ENCODE measurements at places on chromosomes 16 and 17.

DNA sequence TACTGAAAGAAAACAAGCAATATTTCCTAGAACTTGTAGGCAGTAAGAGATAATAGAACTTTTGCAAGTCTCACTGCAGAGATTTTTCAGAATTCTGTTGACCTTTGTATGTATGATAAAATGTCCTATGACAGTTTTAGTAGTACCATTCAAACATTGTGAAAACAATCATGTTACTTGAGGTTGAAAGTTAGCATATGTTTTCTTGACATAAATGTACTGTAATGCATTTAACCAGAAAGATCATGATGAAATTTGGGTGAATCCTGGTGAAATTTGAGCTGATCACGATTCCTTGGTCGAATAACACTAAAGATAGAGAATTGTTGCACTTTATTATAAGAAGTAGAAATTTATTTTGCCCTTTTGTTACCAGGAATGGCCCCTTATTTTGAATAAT is 85.7 kb downstream of the TAOK1 start:
- DNase-seq = no peak

- DNase-seq = no peak
Observed at GRCh38 chr17:59769887-59770286, 62.4 kb downstream of the VMP1 start.

- DNase-seq = no peak
Observed at GRCh38 chr17:15973834-15974233, 25.7 kb downstream of the ZSWIM7 start.

DNA sequence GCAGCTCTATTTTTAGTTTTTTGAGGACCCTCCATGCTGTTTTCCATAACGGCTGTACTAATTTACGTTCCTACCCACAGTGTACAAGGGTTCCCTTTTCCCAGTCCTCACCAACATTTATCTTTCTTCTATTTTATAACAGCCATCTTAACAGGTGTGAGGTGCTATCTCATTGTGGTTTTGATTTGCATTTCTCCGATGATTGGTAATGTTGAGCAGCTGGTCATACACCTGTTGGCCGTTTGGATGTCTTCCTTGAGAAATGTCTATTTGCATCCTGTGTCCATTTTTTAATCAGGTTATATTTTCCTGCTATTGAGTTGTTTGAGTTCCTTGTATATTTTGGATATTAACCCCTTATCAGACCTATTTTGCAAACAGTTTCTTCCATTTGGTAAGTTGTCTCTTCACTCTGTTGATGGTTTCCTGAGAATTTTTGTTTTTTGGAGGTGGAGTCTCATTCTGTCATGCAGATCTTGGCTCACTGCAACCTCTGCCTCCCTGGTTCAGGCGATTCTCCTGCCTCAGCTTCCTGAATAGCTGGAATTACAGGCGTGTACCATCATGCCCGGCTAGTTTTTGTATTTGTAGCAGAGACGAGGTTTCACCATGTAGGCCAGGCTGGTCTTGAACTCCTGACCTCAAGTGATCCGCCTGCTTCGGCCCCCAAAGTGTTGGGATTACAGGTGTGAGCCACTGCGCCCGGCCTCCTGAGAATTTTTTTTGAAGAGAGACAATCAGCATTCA is 279.6 kb downstream of the SNX29 start:
- peak; percentile 58 for DNase-seq

DNA sequence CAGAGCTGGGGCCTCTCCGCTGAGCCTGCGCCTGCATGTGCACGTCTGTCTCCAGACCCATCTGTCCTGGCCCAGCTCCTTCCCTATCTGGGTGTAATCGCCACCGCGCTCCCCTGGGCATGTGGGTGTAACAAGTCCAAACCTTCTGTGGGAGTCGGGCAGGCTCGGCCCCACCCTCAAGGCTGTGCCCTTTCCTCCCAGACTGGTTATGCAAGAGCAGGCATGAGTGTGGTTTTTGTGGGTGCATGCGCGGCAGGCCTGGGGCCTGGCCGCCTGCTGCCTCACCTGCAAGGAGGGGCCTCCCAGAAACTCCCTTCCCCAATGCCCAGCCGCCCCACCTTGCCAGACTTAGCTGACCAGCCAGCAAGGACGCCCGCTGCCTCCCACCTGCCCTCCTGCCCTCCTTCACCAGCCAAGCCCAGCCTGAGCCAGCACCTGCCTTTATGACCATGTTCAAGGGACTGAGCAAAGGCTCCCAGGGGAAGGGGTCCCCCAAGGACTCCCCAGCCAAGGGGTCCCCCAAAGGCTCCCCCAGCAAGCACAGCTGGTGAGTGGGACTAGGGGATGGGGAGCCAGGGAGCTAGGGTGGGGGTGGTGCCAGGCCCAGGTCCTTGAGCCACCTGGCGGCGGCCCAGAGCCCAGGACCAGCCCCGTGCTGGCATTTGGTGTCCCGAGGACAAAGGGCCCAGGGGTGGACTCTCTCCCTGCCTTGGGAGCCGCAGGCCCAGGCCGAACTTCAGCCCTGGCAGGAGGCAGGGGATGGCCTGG is at the start of gene EVPLL:
EVPLL (plus strand) TSS at position 342 of the 768 bp plus-strand sequence. CDS start 3,160 bp downstream, outside the sequence.
- no peak for DNase-seq

- no peak for DNase-seq
Observed at GRCh38 chr17:699345-699744, 15.3 kb downstream of the VPS53 start.

GRCh38 chr17:39138431-39139160 is 12.8 kb downstream of the PLXDC1 start:
- DNase-seq = no peak

GRCh38 chr17:7477392-7478275 is 1.8 kb downstream of the ZBTB4 start:
- no peak for DNase-seq

DNA sequence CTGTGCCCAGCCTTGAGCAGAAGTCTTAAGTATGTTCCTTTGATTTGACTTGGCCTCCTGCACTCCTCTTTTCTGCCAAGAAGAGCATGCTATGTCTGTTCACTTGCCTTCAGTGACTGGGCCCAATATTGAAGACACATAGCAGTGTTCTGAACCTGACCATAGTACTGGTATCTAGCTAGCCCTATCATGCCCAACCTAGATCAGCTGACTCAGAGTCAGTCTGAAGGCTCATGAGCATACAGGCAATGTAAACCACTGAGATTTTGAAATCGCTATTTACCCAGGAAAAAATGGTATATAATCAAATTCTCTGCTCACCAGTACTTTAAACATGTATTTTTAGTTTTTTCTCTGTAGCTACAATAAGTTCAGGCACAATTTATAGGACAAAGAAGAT is 129.4 kb downstream of the TANC2 start:
- DNase-seq = no peak

GRCh38 chr16:30725418-30725792 is 22.8 kb upstream of the PHKG2 start:
- no peak for DNase-seq

DNA sequence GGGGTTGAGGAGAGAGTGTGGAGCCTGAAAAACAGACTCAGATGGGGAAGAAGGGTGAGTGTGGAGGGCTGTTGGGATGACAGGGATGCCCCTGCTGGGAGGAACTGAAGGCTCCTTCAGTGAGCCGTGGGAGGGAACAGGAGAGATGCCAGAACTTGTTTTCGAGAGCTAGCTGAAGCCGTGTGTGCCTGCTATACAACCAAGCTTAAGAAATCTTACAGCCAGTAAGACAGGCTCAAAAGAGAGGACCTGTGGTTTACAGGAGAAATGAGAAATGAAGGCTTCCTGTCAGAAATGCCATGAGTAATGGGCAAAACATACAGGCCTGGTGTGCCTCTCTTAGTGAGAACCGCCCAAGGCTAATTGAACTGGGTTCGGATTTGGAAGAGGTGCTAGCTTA is 99.6 kb downstream of the SPACA3 start:
- DNase-seq = no peak

- DNase-seq = peak; percentile 91
Observed at GRCh38 chr16:67846320-67847063, at the start of gene NUTF2. Gene NUTF2, plus strand, starts transcription at chr16:67846933. Its CDS starts 18,198 bp downstream, at chr16:67865131.

DNA sequence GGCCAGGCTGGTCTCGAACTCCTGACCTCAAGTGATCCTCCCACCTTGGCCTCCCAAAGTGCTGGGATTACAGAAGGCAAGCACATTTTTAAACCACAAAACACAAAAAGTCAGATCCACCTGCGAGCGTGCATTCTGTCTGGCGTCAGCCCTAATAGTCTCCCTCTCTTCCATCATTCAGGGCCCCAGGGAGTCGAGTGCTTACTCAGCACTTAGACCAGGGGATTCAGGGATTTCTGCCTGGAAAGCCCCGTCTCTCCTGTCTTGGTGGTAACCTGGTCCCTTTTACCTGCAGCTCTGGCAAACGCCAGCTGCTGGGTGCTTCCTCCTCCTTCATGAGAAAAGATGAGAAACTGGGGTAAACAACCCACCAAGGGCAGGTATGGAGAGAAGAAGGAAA is 443.1 kb downstream of the SOX9 start:
- no peak for DNase-seq

GRCh38 chr17:58822148-58823050 is 66.7 kb downstream of the PPM1E start:
- DNase-seq = peak; percentile 72

GRCh38 chr17:44323359-44324091 is 1.1 kb downstream of the SLC25A39 start:
- DNase-seq = no peak

GRCh38 chr17:14622615-14623101 is 321.8 kb downstream of the HS3ST3B1 start:
- DNase-seq = no peak

- DNase-seq = no peak
Observed at GRCh38 chr16:9772526-9773225, 409.6 kb downstream of the GRIN2A start.

DNA sequence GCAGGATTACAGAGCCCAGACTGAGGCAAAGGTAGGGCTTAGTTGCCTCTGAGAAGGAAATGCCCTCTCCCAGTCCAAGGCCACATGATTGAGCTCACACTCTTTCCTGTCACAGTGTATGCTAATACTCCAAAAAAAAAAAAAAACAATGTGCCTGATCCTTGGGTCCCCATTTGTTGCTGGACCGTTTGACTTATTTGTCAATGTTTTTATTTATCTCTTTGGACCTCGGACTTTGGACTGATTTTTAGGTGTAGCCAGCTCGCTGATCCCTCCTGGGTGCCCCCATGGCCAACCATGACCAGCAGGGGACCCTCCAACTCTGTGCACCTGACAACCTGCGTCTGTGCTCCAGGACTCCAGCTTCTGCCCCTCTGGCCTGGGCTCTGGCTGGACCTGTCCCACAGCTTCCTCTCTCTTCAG is 622 bp upstream of the CCL16 start:
- DNase-seq = no peak

DNA sequence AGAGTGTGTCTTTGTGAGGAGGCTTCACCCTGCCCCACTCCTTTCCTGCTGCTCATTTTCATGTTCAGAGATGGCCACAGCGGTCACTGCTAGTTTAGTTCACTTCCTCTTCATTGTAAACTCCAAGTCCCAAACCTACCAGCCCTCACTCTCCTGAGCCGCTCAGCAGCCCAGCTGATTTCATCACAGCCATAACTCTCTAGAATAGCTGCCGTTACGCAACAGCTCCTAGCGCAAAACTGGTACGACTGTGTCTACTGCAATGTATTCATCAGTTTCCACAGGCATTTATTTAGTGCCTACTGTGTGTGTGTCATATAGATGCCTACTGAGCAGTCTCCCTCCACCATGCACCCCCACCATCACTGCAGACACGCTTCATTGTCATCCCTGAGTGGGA is 233.5 kb upstream of the RPL38 start:
- no peak for DNase-seq

- DNase-seq = no peak
Observed at GRCh38 chr17:70207184-70207583, 37.9 kb downstream of the KCNJ2 start.

DNA sequence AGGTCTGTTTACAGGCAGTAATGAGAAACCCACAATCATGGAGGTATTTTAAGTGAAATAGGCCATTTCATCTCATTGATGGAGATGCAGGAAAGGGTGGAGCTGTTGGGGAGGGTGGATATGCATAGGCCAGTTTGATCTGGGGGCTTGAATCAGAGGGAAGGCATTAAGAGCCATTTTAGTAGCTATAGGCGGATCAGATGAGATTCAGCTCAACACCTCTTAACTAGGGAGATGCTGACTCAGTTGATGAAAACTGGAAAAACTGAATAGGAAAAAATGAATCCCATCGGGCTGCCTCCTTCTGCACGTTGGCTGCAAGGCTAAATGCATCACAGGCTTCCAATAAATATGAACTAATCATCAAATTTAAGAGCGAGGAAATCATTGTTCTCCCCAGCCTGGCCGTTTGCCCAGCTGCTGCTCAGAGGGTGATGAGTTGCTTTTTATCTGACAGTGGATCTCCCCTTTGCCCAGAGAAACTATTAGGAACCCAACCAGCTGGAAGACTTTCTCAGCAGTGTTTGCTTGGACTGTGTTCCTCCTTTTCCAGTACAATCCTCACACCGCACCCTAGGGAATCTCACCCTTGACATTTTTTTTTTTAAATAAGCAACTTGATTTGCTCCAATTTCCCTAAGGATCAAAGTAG is 149.6 kb downstream of the SOX9 start:
- DNase-seq = peak; percentile 74

- no peak for DNase-seq
Observed at GRCh38 chr16:2739625-2740430, 12.6 kb upstream of the SRRM2 start.

GRCh38 chr17:3897731-3898130 is 4.9 kb upstream of the CAMKK1 start:
- no peak for DNase-seq

- no peak for DNase-seq
Observed at GRCh38 chr16:75519175-75519574, 16.7 kb downstream of the CHST5 start.
